ENCODE measurements at places on chromosomes 7 and 10.

- no peak for DNase-seq
Measured at GRCh38 chr7:143355450-143356385, 6.8 kb downstream of the FAM131B start.

DNA sequence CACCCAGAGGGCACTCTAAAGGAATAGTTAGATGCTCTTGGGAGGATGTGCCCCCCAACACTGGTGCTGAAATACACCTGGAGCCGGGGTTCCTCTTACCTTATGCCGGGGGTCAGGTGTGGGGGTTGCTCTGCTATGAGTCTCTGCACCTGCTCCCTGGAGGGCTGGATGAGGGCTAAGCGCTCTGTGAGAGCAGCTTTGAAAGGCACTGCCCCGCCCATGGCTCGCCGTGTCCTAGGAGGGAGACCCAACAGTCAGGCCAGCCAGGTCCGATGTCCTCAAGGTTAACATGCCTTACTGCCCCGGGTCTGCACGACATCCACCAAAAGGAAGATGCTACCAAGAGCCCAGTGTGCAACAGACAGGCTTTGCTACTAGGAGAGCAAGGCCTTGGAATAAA is 31.7 kb downstream of the PSPH start:
- DNase-seq, result no peak

GRCh38 chr7:87806150-87806549 is 70.0 kb downstream of the SLC25A40 start:
- no peak for DNase-seq

GRCh38 chr10:129078346-129078745 is 388.7 kb upstream of the MGMT start:
- no peak for DNase-seq

GRCh38 chr7:155868955-155869783 is 56.9 kb upstream of the SHH start:
- DNase-seq, result no peak

DNA sequence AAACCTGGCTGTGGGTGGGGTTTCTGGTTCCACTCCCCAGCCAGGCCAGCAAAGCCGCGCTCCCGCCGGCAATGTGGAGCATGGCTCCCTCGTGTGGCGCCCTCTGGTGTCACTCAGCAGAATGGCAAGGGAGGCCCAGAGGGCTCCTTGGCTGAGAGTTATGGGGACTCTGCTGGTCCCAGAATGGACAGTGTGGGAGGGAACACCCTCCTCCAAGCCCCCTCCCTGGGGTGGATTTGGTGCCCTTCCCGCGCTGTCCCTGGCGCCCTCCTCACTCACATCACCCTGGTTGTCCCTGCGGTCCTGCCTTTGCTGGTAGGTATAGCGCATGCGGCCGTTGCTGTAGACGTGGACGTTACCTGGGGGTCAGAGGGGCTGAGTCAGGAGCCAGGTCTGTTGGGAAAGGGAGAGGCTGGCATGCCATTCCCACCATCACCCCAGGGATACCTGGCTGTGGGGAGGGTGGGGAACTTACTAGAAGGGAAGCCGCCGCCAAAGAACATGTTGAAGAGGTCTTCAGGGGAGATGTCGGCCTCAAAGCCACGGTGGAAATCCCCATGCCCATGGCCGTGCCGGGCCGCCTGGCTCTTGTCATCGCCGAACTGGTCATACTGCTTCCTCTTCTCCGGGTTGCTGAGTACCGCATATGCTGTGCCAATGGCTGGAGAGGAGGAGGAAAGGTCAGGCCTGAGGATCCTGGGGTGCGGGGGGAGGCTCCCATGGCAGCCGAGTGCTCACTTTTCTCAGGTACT is 14.0 kb downstream of the DNAJB12 start:
- DNase-seq, result peak; percentile 86

DNA sequence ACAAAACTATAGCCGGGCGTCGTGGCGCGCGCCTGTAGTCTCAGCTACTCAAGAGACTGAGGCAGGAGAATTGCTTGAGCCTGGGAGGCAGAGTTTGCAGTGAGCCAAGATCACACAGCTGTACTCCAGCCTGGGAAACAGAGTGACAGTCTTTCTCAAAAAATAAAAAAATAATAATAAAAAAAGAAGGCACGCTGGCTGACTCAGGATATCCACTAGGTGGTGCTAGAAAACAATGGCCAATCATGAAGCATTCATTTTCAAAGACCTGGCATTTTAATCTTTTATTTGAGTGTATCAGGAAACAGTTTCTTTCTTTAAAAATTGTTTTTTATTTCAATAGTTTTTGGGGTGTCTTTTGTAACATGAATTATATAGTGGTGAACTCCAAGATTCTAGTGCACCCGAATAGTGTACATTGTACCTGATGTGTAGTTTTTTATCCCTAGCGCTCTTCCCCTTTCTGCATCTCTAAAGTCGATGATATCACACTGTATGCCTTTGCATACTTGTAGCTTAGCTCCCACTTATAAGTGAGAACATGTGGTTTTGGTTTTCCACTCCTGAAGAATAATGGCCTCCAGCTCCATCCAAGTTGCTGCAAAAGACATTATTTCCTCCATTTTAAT is 88.6 kb downstream of the LYZL1 start:
- no peak for DNase-seq

- DNase-seq, result no peak
Measured at GRCh38 chr7:81173766-81174281, 255.0 kb upstream of the SEMA3C start.

GRCh38 chr7:30596721-30597120 is 2.0 kb downstream of the GARS1 start:
- no peak for DNase-seq

DNA sequence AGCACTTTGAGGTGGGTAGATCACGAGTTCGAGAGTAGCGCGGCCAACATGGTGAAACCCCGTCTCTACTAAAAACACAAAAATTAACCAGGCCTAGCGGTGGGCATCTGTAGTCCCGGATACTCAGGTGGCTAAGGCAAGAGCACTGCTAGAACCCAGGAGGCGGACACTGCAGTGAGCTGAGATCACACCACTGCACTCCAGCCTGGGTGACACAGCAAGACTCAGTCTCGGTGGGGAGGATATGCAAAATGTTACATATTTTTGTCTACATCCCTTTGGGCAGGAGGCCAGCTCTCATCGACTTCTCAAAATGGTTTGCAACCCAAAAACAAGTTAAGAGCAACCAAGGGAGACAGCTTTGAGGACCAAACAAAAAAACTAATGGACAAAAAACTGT is 8.2 kb downstream of the ATE1 start:
- DNase-seq, result no peak

- no peak for DNase-seq
Measured at GRCh38 chr7:2516194-2516555, 3.4 kb upstream of the LFNG start.

DNA sequence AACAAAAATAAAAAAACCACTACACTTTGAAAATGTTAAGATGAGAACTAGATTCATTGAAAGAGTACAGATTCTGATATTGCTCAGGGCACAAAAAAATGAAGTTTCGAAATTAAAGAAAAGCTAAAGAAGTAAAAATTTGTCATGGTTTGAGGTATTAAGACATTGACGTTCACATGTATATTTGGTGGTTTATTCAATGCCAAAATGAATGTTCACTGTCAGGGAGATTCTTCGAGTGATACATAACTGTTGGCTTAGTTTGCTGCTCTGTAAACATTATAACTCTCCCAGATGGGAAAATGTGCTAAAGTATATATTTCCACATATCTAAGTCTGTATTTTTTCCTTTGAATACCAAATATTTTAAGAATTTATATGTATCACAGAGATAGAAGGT is 345.0 kb downstream of the SEMA3D start:
- DNase-seq, result no peak

GRCh38 chr7:119943942-119944600 is 328.9 kb upstream of the KCND2 start:
- no peak for DNase-seq

DNA sequence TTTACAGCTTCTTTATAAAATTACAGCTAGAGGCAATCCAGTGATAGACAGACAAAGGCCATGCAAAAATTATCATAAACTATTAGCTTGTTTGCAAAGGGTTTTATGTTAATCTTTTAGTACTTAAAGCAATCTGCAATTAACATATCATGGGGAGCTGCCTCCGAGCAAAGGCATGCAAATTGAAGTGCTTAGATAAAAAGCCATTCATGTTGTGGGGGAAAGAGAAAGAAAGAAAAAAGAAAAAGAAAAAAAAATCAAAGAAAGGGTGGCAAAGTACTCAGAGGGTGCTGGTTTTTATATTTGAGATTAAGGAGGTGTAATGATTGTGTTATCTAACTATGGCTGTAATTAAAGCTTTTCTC is 799.5 kb downstream of the LRMDA start:
- DNase-seq, result no peak

GRCh38 chr7:27107391-27108381 is 5.2 kb upstream of the HOXA2 start:
- DNase-seq, result no peak

DNA sequence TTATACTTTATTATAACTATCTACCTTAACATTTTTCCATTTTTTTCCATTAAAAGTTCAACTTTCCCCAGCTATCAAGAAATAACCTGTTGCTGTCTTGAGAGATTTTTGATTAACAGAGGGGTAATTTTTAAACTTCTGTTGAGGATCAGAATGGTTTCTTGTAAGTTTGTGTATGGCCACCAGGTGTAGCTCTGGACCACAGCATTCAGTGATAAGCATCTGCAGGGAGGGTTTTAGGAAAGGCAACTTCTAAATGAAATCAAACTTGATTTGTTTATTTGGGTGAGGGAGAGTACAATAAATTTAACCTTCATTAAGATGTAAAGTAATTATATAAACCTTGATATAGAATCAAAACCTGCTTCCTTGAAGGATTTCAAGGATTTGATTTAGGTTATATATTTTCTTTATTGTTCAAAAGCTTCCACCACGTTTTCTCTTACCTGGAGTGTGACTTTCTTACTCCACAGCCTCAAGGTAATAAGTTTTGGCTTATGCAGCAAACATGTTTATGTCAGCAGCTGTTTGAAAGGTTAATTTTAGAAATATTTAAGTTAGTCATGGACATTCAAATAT is 153.3 kb downstream of the STK31 start:
- no peak for DNase-seq

DNA sequence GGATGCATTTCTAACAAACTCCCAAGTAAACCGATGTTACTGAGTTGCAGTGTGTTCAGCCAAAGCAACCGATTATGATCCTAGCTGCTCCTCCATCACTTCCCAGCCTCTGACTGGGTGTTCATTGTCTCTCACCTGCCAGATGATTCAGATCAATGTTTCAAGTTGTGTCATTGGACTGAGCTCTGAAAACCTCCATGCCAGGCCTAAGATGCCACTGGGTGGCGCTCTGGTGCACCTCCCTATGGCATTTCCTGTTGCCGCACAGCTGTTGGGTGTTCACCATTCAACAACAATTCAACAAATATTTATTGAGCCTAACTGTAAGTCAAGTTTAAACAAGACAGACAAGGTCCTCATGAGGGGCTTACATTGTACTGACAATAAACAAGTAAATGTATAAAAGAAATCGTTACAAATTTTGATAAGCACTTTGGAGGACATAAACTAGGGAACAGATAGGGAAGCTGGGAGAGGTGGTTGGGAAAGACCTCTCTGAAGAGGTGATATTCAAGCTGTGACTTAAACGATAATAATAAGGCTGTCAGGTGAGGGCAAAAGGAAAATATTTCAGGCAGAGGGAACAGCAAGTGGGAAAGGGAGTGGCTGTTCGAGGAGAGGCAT is 22.8 kb downstream of the RGR start:
- peak; percentile 81 for DNase-seq

DNA sequence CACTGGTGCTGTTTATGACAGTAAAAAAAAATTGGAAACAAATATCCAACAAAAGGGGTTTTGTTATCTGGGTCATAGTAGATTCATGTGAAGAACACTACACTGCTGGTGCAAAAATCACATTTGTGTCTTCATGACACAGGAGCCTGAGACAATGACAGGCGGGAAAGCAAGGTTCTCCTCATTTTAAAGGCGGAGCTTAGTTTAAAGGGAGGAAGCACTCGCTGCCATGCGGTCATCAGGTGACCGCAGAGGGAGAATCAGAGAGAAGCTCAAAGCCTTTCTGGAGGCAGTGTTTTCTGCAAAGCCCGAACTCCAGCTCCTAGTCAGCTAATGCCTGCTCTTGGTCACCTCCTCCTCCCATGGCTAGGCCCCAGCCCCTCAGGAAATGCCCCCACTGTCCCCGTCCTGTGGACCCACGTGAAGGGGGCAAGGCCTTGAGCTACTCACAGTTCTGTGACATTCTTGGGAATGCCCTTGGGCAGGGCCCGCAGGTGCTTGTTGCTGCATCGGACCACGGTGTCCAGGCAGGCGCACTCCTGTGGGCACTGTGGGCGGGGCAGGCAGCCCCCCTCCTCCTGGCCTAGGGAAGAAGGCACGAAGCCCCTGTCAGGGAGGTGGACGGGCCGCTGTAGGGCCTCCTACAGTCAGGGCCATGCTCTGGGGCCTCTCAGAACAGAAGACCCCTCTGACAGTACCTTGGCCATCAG is 146.1 kb downstream of the SLIT1 start:
- DNase-seq, result no peak

- DNase-seq, result no peak
Measured at GRCh38 chr7:69813637-69814240, 215.5 kb downstream of the AUTS2 start.

DNA sequence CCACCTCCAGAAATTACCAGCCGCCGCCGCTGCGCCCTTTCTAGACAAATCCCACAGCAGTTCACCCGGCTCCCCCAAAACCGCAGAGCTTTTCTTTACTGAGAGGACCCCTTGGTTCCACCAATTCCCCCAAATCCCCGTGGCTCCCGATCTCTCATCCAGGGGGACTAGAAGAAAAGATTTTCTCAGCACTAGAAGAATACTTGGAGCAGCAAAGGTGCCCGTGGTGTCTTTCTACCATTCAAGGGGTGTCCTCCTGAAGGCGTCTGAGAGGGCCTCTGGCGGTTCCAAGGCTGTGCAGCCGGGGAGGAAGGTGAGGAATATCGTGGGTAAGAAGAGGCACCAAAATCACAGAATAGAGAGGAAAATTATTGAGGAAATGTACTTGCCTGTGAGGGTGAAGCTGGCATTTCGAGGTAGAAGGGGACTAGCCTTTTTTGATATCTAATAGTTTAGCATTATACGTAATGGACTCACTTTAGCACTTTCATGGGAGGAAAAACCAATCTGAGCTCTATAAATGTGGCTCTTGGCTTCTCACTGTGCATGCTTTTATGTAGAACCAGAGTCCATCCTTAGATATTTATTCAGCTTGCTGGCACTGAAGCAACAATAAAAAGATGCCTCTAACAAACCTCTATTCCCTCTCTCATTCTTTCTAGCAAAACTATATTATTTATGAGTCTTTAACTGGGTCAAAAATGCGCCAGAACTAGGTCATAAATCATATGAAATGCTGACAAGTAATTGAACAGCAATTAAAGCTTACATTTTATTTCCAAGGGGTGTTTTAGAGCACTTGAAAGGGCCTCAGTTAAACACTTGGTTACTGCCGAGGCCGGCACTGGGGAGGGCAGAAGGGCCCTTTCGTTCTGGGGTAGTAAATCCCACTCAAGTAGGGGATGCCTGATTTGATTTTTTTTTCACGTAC is 13.8 kb upstream of the HOXA2 start:
- no peak for DNase-seq

- DNase-seq, result no peak
Measured at GRCh38 chr7:19772306-19772705, 1.1 kb downstream of the TMEM196 start.
